Cerebellum (tissue), 4 donors: ENCODE measurements at places on chromosomes 16 and 17. TPM values are rescaled to one million over a fixed set of nuclear protein-coding genes. Genes with fewer than 3 reads are reported as not detected.
A peak's percentile ranks its signal among the peaks of the same experiment; 100 is the strongest.

DNA sequence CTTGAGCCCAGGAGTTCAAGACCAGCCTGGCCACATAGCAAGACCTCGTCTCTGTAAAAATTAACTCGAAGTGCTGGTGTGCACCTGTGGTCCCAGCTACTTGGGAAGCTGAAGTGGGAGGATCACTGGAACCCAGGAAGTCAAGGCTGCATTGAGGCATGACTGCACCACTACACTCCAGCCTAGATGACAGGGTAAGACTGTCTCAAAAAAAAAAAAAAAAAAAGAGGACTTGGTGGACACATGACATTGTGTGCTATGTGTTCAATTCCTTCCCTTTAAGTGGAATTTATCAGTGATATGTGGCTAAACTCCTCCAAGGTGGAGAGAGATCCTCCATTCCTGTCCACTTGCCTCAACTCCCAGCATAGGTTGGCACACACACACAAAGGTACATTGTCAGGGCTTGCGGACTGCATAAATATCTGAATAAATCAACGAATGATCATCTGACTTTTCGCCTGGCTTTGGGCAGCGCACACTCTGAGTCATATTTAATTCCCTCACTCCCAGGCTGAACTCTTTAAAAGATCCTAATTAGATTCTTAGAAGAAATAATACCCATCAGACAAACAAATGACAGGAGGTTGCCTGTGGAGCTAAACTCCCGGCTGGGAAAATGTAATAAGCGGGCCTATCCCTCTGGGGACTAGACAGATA is 25.0 kb upstream of the SYT17 start:
- no peak for DNase-seq

- DNase-seq = peak; percentile 30
Measured at GRCh38 chr17:40726919-40727318, 23.4 kb upstream of the KRT24 start.

DNA sequence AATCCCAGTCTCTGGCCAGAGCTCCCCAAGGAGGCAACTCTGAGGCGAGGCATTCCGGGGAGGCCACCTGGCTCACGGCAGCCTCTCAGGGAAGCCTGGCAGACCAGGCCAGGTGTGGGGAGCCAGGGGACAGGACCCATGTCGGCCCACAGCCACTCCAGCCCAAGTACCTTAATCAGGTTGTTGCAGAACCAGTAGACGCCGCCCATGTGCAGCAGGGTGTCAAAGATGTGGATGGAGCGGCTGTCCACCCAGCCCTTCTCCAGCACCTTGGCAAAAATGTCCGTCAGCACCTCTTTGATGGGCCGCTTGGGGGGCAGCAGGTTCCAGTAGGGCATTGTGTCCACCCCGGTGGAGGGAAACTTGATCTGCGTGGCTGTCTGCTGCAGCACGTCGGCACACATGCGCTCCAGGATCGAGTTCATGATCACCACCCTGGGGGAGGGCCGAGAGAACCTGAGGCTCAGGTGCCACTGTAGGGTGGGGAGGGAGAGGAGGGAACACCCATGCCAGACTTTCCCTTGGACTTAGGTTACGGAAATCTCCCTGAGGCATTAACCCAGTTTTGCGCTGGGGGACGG is 7.8 kb downstream of the CSF3 start:
- DNase-seq = no peak

- no peak for DNase-seq
Measured at GRCh38 chr17:72034000-72034399, 86.8 kb upstream of the SOX9 start.

- no peak for DNase-seq
Measured at GRCh38 chr17:75476271-75476671, 19.8 kb downstream of the TMEM94 start.

The ABCC11 gene
- total RNA-seq = 0.54 TPM

The CTRL gene
- total RNA-seq = 2.9 TPM
